NCI-H1694 (cell line): ENCODE measurements at places on chromosomes 3 and 15.
A peak's percentile ranks its signal among the peaks of the same experiment; 100 is the strongest.

DNA sequence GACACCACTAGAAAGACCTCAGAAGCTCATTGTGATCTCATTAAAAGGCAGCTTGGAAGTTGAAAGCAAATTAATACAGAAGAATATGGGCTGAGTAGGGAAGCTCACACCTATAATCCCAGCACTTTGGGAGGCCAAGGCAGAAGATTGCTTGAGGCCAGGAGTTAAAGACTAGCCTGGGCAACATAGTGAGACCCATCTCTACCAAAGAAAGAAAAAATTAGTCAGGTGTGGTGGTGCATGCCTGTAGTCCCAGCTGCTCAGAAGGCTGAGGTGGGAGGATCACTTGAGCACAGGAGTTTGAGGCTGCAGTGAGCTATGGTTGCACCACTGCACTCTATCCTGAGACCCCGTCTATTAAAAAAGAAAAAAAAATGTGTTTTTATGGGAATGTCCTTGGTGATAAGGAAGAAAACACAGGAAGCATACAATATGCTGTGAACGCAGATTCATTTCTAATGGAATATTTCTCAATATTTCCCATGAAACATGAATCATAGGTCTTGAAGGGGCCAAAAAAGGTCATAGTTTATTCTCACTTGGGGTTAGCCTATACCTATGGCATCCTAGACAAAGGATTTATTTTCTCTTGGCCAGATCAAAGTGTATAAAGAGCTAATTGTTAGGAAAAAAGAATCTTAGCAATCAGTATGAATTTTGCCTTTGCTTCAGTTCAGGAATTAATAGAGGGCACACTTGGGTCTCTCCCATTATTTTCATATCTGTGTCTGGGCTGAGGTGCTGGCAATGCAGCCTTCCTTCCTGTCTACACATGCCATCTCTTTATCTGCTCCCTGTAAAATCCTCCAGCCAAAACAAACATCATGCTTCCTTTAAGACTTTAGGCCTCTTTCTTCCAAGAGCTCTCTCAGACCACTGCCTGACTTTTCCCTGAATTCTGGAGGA is 98.2 kb downstream of the FNDC3B start:
- no peak for DNase-seq

DNA sequence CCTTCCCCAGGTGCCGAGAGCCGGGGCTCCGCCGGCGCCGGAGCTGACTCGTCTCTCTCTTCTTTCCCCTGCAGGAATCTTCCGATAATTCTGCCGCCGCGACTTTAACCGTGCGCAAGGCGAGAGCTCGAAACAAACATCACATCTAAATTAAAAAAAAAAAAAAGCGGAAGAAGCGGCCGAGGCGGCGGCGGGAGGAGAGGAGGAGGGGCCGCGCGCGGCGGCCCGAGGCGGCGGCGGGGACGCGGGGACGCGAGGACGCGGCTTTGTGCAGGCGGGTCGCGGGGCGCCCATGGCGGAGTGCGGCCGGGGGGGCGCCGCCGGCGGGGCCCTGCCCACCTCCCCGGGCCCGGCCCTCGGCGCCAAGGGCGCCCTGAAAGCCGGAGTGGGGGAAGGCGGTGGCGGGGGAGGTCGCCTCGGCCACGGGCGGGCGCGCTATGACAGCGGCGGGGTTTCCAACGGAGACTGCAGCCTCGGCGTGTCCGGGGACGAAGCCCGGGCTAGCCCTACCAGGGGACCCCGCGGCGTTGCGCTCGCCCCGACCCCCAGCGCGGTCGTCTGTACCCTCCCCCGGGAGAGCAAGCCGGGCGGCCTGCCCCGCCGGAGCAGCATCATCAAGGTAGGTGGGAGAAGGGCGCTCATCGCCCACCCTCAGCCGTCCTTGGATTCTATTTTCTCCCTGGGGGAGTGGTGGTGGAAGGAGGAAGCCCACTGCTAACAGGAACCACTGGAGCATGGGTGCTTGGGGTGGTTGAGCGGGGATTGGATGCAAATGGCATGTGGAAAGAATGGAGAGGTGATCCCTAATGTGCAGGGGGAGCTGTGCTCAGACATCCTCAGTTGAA is at the start of gene PLCL2:
TSS of gene PLCL2 (plus strand) at position 208 of the 845 bp plus-strand sequence. CDS start at position 293, 85 bp downstream.
- DNase-seq: peak; percentile 35

DNA sequence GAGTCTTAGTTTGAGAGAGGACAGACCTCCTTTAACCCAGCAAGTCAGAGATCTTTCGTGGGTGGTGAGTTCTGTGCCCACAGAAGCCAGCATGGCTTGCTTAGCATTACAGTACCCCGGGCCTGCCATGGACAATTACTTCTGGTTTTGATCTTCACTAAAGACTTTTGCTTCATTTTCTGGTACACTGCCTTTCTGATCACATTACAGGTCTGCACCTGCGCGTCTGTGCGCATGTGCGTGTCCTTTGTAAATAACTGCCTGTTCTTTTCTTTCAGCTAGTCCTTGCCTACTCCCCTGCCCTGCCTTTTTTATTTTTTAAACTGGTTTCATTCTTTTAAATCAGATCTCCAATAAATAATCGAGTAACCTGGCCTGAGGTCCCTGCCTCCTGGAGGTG is 57.1 kb upstream of the CMTM8 start:
- DNase-seq: no peak

DNA sequence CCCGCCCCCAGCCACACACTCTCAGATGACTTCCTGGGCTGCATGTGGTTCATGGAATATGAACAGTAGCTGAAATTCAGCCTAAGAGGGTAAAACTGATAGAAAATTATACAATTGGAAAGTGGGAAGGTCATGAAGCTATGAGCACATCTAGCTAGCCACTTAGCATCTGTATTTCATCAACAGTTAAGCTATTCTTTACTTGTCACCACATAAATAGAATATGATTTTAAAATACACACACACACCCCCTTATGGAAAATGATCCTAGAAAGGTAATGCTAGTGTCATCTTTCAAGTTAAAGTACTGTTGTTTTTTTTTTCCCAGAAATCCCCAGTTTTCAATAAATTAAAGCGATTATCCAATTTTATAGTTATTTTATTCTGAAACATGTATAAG is 3.6 kb downstream of the MAP4 start:
- no peak for DNase-seq

- DNase-seq: no peak
These were observed 224.0 kb downstream of the CHL1 start for GRCh38 chr3:420584-420983.

GRCh38 chr3:166785876-166786275 is 594.2 kb downstream of the ZBBX start:
- no peak for DNase-seq

- no peak for DNase-seq
These were observed at the start of gene C15orf62 for GRCh38 chr15:40769274-40770146. C15orf62 (plus strand) TSS chr15:40769980; CDS start chr15:40770496, 516 bp downstream.
